ENCODE measurements at places on chromosomes 11 and 22. TPM values are rescaled to one million over a fixed set of nuclear protein-coding genes. Genes with fewer than 3 reads are reported as not detected.

- no peak for DNase-seq
Measured at GRCh38 chr22:48181263-48181955, 1419.0 kb downstream of the TBC1D22A start.

DNA sequence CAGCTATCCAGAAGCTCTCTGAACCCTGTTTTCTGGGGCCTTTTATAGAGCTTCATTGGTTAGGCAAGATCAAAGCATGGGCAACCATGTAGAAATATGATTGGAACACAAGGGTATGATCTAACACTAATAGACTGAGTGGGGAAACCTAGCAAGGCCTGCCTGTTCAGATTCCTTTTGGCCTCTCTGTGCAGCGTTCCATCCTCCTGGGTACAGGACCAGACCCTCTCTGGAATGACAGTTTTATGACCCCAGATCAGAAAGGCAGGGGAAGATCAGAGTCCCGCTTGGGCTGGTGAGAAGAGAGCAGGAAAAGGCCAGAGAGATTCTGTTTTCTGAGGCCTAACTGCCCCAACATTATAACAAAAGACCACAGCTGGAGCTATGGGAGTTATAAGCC is 36.7 kb upstream of the VWA5A start:
- no peak for DNase-seq

GRCh38 chr11:1751531-1751921 is 1.1 kb upstream of the IFITM10 start:
- no peak for DNase-seq

DNA sequence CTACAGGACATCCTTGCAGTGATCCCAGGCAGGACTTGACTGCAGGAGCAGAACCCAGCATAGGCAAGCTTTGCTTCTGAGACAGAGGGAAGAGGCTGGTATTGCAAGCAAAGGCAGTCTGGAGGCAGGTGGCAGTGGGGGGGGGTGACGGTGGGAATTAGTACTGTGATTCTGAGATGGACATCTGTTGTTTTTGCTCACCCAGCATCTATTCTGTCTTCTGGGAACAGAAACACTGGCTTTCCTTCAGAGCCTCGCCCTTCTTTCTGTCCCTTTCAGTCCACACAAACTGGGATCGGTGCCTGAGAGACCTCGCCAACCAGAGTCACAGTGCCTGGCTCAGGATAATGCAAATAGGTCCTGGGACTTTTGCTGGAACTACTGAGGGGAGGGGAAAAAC is 31.2 kb upstream of the RASL10A start:
- no peak for DNase-seq

DNA sequence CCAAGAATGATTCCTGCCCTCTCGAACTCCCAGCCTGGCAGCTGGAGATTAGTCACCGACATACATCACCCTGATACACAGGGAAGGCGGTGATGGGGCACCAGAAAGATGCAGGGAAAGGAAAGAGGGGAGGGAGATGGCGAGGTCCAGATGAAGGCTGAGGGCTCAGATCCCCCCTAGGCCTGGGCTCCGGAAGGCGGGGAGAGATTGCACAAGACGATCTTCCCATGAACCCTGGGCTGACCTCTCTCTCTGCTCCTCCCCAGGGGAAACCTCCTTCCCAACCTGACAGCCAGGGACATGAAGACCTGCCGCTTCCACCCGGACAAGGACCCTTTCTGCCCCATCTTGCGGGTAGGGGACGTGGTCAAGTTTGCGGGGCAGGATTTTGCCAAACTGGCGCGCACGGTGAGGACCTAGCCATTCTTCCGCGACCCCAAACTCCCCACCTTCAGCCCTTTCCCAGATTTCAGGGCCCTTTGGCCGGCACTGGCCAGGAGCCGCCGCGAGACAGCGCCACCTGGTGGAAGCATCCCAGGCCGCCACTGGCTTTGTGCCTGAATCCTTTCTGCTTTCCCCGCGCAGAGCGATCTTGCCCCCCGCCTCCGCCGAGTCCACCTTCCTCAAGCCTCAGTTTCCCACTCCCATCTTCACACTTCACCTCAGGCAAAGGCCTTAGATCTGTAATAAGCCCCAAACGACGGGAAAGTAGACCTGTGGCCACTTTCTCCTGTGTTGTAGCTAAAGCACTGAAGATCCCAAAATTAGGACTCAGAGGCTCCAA is 11.5 kb downstream of the P2RX3 start:
- DNase-seq: no peak

- no peak for DNase-seq
Measured at GRCh38 chr22:39997939-39998726, 3.4 kb downstream of the FAM83F start.

DNA sequence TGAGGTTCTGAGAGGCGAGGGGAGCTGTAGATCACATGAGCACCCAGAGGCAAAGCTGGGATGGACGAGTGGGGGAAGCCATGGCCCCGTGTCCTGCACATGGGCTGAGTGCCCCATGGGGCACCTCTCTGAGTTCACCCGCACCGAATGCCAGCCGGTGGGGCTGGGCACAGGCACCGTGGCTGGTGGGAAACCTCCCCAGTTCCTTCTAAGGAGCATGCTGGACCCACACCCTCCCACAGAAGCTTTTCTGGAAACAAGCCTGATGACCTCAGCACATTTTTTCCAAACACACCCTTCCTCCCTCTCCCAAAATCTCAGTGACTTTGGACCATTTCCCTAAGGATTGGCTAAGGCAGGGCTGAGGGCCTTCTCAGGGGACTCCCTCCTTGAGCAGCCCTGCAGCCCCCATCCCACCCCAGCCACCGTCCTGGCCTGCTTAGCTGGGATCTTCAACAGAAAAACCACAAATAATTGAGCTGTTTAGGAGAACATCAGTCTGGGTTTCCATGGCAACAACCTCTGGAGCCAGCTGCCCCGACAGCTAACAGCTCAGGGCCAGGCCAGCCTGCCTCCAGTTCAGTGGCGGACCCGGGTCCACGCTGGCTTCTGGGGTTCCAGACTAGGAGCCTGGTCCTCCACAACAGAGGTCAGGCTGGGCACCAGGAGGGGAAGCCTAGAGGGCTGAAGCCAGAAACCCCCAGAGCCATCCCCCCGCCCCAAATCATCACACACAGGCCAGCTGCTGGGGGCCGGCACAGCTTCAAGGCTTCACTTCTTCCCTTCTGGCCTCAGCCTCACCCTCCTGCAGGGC is 18.1 kb upstream of the LINC01488 start:
- no peak for DNase-seq

GRCh38 chr11:68099474-68100405 is 21.4 kb downstream of the CHKA start:
- DNase-seq: no peak

DNA sequence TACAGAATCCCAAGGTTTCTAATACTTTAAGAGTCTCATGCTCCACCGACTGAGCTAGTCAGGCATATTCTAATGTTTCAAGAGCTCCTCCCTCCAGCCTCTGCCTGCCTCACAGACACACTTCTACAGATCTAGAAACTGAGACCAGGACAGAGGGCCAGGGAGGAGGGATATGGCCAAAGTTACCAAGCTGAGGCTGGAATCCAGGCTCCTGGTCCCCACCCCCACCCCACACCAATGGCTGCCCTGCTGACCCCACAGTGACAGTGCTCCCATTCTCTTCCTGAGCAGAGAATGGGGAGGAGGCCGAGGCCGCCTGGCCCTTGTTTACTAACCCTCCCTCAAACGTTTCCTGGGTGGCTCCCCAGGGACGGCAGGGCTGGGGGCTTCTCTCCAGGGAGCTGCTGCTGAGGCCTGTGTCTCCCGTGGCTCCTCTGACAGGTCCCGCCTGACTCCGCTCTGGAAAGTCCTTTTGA is 2.2 kb downstream of the PLEKHB1 start:
- DNase-seq: no peak

- no peak for DNase-seq
Measured at GRCh38 chr11:35305670-35306382, 113.5 kb downstream of the SLC1A2 start.

- DNase-seq: no peak
Measured at GRCh38 chr11:102493524-102493923, 37.0 kb downstream of the MMP7 start.

DNA sequence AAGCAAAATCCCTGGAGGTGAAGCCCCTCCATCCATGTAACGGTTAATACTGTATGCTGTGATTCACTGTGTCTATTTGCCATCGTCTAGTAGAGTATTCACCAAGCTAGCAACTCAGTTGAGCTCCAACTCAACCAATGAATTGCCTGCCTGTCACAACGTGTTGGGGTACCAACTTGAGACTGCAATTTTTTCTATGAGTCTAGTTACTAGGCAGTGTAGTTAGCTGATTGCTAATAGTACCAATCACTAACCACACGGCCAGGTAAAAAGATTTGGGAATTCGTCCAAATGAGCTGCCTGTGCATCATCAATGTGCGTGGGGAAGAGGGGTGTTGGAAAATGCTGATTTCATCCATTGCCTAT is 1.0 kb upstream of the BTG4 start:
- DNase-seq: no peak

TMEM121B gene
- total RNA-seq: not detected

TSGA10IP gene
- not detected for total RNA-seq

CECR2 gene
- total RNA-seq: 1.4 TPM

CSKMT gene
- 11.5 TPM for total RNA-seq

TRPM5 gene
- not detected for total RNA-seq

DCHS1 gene
- total RNA-seq: 0.14 TPM

MS4A8 gene
- total RNA-seq: not detected

BATF2 gene
- 1.6 TPM for total RNA-seq

CPT1A gene
- 19.3 TPM for total RNA-seq

FOLH1 gene
- not detected for total RNA-seq

SOX6 gene
- total RNA-seq: 17.2 TPM

CHST1 gene
- not detected for total RNA-seq

GPR83 gene
- not detected for total RNA-seq

TYR gene
- not detected for total RNA-seq

Data from NCI-H460 (cell line).